Neural crest cell (in vitro differentiated cells): ENCODE measurements at places on chromosomes 2 and 18. TPM values are rescaled to one million over a fixed set of nuclear protein-coding genes. Genes with fewer than 3 reads are reported as not detected.

Gene TEX44
- total RNA-seq = not detected in 2 replicates

Gene PCARE
- not detected in 2 replicates for total RNA-seq

Gene SCN2A
- 0.47 and 0.55 TPM in 2 replicates for total RNA-seq

Gene APLF
- total RNA-seq = 6.9 and 7.3 TPM in 2 replicates

Gene EGR4
- total RNA-seq = not detected in 2 replicates

Gene PLEKHB2
- total RNA-seq = 44.6 and 44.9 TPM in 2 replicates

Gene SUMO1
- total RNA-seq = 128 and 139 TPM in 2 replicates

Gene ZNF514
- total RNA-seq = 22.6 and 28.0 TPM in 2 replicates

Gene CPO
- total RNA-seq = 0.25 and 0.47 TPM in 2 replicates

Gene CLIP4
- 13.2 and 14.5 TPM in 2 replicates for total RNA-seq

Gene POU3F3
- total RNA-seq = 26.7 and 27.1 TPM in 2 replicates

Gene IL1F10
- not detected in 2 replicates for total RNA-seq

Gene PROKR1
- 0.09 and 0.16 TPM in 2 replicates for total RNA-seq

Gene SERPINB7
- total RNA-seq = not detected in 2 replicates

Gene ABCB11
- total RNA-seq = 0.07 and 0.11 TPM in 2 replicates

Gene DYNAP
- total RNA-seq = not detected in 2 replicates

Gene LCLAT1
- 26.8 and 27.7 TPM in 2 replicates for total RNA-seq

Gene RGPD4
- total RNA-seq = 0.05 TPM in 1 of 2 replicates, not detected in the other

Gene ASTL
- not detected in 2 replicates for total RNA-seq

Gene ANKRD39
- 23.4 and 25.8 TPM in 2 replicates for total RNA-seq

Gene OTX1
- total RNA-seq = 12.4 and 15.1 TPM in 2 replicates

Gene HOXD13
- total RNA-seq = not detected in 2 replicates

Gene GKN1
- not detected in 2 replicates for total RNA-seq

Gene SERPINB3
- total RNA-seq = not detected in 2 replicates

Gene IL37
- total RNA-seq = 0.40 TPM in 1 of 2 replicates, not detected in the other

Gene SLC9A2
- total RNA-seq = 0.09 TPM in 1 of 2 replicates, not detected in the other

Gene GDF7
- total RNA-seq = 0.36 and 0.40 TPM in 2 replicates

Gene CYRIA
- total RNA-seq = 10.2 and 11.1 TPM in 2 replicates

Gene PAX8
- total RNA-seq = 0.49 and 0.98 TPM in 2 replicates

Gene POTEC
- total RNA-seq = not detected in 2 replicates

Gene VWA3B
- total RNA-seq = not detected in 2 replicates

Gene TNS1
- 11.3 and 14.5 TPM in 2 replicates for total RNA-seq

Gene ZEB2
- total RNA-seq = 192 and 200 TPM in 2 replicates

Gene GAD1
- total RNA-seq = 0.39 and 0.82 TPM in 2 replicates

Gene TBC1D8
- total RNA-seq = 7.8 and 8.8 TPM in 2 replicates

Gene UGT1A4
- not detected in 2 replicates for total RNA-seq

Gene ST6GAL2
- total RNA-seq = 8.1 and 9.7 TPM in 2 replicates

Gene SCN7A
- total RNA-seq = 0.39 and 0.40 TPM in 2 replicates

Gene RIT2
- not detected in 2 replicates for total RNA-seq

Gene ANKRD29
- total RNA-seq = 0.61 and 0.96 TPM in 2 replicates
